NCI-H1930 (cell line): ENCODE measurements at places on chromosomes 2 and 18.

DNA sequence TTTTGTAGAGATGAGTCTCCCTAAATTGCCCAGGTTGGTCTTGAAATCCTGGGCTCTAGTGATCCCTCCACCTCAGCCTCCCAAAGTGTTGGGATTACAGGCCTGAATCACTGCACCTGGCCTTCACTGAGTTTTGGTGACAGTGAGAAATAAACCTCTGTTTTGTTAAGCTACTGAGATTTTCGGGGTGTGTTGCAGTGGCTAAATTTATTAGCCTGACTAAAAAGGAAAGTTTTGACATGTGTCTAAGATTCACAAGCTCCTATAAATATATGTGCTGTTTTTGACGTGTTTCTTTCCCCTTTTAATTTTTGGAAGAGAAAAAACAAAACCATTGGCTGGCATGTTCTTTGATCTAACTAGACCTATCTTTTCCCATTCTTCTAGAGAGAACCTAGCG lies 190.5 kb upstream of the MC4R start:
- DNase-seq, result no peak

GRCh38 chr2:119160361-119160990 lies 1.9 kb upstream of the C1QL2 start:
- no peak for DNase-seq

GRCh38 chr2:207767461-207768167 lies 2.1 kb downstream of the FZD5 start:
- no peak for DNase-seq

DNA sequence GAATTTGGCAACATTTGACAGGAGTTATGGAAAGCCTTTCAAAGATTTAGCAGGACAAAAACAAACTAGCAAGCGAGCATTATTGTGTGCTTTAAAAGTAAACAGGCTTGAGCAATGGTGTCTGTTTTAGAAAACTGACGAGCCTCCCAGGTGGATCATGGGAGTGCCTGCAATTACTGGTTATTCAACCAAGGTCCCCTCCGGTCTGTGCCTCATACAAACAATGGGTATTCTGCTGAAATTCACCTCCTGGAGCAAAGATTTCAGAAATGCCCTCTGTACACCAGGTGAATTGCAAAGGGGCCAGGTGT lies 22.4 kb downstream of the RTP5 start:
- no peak for DNase-seq

DNA sequence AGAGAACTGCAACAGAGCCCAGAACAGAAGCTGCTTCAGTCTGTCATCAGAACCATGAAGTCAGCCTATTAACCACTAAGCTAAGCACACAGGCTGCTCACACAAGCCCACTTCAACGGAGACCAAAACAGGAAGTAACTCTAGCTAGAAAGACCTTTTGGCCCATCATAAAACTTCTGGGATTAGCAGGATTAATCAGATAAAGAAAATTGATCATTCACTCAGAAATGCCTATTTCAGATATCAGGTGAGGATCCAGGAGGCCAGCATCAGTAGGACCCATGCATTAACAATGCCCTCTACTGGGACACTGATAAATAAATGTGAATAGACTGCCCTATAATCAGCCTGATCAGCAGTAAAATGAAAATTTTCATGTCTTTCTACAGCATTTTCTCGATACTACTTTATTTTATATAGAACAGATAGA lies 101.4 kb downstream of the WDPCP start:
- no peak for DNase-seq

DNA sequence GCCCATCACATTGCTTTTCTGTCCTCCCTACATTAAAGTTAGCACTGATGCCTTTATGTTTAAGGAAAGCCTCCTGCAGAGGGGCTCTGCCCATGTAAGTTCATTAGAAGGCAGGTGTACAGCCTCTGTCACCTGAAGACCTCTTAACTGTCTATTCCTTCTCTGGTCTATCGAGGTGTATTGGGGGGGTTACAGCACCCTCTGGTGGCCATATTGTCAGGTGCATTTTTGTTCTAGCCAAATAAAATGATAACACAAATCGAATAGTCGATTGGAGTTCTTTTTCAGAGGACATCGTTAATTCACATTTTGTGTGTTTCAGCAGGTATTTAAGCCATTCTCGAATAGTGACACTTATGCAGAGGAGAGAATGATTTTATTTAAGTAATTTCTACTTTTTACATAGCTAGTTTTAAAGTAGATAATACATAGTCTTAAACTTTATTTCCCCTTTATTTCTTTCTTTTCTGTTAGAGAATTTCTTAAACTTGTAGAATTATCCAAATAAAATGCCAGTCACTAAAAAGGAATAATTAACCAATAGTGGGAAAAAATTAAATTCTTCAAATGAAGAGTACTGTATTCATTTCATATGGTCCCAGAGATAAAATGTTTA lies 136.8 kb downstream of the NEDD4L start:
- DNase-seq, result peak; percentile 36

GRCh38 chr2:130849896-130850787 lies 13.4 kb downstream of the ARHGEF4 start:
- DNase-seq, result no peak

- DNase-seq, result no peak
Measured at GRCh38 chr2:41764919-41765318, 282.9 kb upstream of the PKDCC start.

- DNase-seq, result no peak
Measured at GRCh38 chr2:150859877-150860276, 372.4 kb upstream of the RND3 start.

GRCh38 chr2:15159751-15160177 lies 401.4 kb downstream of the NBAS start:
- no peak for DNase-seq

DNA sequence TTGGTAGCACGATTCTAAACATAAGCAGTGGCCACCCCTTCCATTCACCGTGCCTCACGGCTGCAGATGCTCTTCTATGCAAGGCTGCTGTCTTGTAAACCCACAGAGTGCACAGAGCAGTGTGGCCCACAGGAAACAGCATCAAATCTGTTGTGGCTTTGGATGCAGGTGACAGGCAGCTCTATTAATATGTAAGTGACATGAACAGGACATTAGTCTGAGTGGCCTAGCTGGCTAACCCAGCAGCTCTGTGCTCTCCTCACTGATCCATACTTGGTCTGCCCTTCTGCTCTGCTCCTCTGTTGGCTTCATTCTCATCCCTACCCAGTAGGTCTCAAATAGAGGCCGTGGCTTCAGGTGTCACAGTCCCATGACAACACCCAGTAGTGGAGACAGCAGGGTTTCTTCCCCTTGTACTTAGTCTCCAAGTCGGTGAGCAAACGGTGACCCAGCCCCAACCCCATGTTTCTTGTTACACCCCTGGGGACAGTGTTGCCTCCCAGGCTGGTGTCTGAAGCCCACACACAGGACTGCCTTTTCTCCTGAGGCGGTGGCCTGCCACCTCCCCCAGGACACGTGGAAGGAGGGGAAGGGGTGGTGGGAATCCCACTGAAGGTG lies 5.8 kb downstream of the SH3RF3 start:
- no peak for DNase-seq

GRCh38 chr18:55833543-55833942 lies 245.6 kb upstream of the TCF4 start:
- DNase-seq, result no peak

- no peak for DNase-seq
Measured at GRCh38 chr2:26298638-26299393, 47.1 kb upstream of the SELENOI start.

- DNase-seq, result no peak
Measured at GRCh38 chr18:26685438-26686157, 137.2 kb upstream of the KCTD1 start.

DNA sequence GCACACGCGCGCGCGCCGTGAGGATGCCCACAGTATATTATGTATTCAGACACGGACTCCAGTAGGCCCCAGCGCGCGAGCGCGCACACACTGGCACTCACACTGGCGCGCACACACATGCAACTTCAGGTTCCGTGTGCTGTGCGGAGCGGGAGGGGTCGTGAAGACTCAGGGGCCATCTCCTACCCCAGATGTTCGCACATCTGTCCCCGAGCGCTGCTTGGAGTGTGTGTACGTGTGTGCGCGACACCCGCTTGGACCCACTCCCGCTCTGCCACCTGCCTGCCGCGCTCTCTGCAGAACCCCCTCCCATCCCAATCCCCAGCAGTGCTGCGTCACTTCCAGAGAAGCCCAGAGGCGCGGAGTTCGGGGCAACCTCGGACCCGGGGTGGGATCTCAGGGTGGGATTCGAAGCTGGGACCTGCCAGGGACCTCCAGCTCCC lies 2.6 kb downstream of the NRP2 start:
- DNase-seq, result no peak

DNA sequence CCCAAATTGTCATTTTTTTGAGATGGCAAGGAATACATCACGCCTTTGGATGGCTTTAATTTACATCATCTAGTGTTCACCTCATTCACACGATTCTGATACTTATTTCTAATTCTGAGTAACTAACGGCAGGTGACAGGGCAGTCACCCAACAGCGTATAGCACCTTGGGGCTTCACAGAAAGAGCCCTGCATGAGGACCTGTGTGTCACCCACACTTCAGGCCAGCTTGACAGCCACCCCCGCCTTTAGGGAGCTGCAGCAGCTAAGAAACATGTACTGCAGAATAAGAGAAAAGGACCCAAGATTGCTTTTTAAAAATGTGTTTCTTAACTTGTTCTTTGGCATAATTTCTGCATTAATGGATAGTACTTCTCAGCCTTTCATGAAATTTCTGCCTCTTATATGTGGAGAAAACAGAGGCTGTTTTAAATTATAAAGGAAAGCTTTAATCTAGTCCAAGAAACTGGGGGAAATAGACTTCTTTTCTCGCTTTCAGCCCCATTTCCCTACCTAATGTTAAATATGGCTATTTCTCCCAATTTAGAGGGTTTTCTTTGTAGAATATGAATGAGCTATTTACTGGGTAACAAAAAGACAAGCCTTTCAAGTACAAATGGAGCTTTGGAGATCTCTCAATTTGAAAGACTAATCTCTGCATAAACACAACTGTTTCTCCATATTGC lies 245.1 kb downstream of the LDLRAD4 start:
- DNase-seq, result no peak

DNA sequence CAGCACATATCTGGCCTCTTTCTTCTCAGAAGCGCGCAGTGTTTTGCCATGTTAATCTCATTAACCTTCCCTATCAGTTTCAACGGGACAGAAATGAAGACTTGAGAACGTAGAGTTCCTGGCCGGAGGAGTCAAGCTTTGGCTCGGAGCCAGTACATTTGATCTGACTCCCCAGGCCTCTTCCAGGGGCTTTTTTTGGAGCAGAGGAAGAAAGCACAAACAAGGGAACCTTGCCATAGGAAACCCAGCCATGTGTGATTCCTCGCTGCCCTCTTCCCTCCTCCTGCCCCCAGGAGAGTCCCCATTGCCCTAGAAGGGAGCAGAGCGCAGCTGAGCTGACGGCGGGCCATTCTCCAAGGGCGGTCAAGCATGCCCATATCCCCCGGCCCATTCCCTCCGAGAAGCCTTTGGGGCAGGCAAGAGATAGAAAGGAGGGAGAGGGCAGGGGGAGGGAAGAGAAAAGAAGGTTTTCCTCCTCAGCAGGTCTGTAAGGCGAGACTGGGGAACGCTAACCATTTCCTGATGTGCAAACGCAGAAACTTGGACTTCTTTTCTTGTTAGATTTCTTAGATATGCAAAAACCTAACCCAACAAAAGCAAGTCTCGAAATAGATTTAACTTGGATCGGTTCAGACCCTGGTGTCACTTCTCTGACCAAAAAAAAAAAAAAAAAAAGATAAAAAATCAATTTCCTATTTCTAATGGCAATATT lies 63.7 kb upstream of the POU3F3 start:
- DNase-seq, result no peak

DNA sequence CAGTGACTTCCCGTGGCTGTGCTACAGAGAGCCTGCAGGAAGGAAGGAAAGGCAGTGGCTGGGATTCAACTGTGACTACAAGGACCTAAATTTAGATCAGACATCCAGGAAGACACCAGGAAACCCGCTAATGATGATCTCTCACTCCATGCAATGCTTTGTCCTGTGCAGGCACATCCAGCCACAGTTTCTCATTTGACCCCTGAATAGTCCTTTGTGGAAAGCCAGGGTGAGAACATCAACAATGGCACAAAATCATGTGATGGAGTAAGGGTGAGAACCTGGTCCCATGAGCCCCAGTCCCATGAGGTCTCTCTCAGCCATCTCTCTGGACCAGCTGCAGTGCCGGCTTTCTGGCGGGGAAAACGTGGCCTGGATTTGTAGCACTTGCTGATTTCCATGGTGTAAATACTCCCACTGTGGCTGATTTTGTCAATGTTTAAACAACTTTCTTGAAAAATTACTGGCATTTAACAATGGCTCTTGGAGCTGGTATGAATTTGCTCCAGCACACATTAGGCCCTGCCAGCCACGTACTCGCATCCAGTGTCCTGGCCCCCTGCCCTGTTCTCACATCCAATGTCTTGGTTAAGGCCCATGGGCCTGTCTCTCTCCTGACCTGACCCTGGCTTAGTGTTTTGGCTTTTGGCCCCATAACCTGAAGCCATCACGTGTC lies 159.0 kb upstream of the HAAO start:
- no peak for DNase-seq

DNA sequence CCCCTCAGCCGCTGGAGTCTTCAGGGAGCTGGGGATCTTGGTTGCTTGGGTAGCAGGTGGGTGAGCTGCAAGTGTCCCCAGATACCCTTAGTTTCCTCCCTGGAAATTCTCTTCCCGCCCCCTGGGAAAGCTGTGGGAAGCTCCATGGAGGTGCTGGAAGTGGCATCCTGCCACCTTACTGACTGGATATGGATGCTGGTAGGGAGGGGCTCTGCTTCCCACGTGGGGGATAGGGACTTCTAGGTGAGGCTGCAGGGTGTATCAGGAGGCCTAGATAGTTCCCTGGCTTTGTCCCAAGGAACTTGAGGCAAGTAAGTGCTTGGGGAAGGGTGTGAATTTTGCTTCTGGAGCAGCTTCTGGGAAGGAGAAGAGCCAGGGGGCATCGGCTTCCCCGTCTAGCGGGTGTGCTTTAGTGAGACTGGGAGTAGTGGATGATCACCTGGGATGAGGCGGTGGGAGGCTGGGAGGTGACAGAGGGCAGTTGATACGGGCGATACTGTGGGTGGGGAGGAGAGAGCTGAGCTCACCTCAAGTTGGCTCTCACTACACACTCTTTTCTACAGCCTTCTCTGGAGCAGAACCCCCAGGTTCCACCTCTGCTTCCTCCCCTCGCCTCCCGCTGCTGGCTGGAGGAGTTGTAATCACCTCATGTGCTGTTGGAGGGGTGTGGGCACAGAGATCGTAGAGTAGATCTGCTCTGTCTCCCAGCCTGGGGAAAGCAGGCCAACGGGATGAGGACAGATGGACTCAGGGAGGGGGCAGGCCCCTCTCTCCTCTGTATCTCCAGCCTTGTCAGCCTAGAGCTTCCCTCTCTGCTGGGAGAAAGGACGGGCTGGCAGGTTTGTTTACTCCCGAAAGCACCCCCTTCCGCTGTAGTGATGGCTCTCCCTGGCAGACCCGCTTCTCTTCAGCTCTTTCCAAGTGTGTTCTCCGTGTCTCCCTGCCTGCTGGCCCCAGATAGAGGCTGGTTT lies 19.8 kb downstream of the TET3 start:
- no peak for DNase-seq
